ENCODE measurements at places on chromosomes 7 and 10.
A peak's percentile ranks its signal among the peaks of the same experiment; 100 is the strongest.

DNA sequence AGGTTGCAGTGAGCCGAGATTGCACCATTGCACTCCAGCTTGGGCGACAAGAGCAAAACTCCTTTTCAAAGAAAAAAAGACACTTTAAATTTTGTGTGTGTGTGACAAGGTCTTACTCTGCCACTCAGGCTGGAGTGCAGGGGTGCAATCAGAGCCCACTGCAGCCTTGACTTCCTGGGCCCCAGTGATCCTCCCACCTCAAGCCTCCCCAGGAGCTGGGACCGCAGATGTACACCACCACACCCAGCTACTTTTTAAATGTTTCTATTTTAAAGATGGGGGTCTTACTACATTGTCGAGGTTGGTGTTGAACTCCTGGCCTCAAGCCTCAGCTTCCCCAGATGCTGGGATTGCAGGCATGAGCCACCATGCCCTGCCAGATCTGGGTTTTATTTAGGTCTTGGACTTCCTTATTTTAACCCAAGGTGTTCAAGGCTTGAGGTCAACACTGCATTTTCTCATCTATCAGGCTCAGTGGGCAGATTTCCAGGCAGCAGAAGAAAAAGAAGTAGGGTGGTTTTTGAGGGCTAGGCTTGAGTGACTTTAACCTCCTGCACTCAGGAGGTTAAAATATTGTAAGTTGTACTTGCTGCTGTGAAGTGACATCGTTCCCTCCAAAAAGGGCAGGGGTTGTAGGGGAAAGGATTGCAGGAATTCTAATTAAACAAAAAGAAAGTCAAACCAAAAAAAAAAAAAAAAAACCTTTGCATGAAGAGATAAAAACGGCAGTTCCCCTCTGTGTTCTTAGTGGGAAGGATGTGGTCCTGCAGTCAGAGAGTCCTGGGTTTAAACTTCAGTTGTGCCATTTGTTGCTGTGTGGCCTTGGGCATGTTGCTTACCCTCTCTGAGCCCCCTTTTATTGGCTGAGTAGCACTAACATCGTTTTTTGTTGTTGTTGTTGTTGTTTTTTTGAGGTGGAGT is 71.5 kb downstream of the CARD11 start:
- no peak for DNase-seq

DNA sequence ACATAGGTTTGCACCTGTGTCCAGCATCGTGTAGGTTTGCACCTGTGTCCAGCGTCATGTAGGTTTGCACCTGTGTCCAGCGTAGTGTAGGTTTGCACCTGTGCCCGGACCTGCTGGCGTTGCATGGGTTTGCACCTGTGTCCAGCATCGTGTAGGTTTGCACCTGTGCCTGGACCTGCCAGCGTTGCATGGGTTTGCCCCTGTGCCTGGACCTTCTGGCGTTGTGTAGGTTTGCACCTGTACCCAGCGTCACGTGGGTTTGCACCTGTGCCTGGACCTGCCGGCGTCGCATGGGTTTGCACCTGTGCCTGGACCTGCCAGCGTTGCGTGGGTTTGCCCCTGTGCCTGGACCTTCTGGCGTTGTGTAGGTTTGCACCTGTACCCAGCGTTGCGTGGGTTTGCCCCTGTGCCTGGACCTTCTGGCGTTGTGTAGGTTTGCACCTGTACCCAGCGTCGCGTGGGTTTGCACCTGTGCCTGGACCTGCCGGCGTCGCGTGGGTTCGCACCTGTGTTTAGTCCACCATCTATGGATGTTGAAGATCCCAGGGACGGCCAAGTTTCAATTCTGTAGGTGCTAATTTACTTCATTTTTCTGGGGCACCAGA is 158.0 kb downstream of the WDR37 start:
- DNase-seq: no peak

GRCh38 chr10:25174461-25175230 is at the start of gene GPR158:
TSS of gene GPR158 (plus strand) at chr10:25175001. CDS start at chr10:25175421, 420 bp downstream.
- DNase-seq: peak; percentile 29

DNA sequence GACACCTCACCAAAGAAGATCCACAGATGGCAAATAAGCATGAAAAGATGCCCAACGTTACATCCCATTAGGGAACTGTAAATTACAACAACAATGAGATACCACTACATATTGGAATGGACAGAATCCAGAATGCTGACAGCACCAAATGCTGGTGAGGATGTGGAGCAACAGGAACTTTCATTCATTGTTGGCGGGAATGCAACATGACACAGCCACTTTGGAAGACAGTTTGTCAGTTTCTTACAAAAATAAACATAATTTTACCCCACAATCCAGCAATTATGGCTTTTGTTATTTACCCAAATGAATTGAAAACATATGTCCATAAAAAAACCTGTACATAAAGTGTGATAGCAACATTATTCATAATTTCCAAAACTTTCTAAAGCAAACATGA is 176.8 kb downstream of the C7orf25 start:
- no peak for DNase-seq

GRCh38 chr7:50305583-50306493 is 1.3 kb downstream of the IKZF1 start:
- DNase-seq: no peak

- DNase-seq: no peak
Measured at GRCh38 chr7:111107579-111107978, 16.7 kb downstream of the LRRN3 start.
